ENCODE measurements at places on chromosomes 2 and 18.

- DNase-seq, result no peak
Measured at GRCh38 chr2:145091967-145092366, 572.0 kb upstream of the ZEB2 start.

DNA sequence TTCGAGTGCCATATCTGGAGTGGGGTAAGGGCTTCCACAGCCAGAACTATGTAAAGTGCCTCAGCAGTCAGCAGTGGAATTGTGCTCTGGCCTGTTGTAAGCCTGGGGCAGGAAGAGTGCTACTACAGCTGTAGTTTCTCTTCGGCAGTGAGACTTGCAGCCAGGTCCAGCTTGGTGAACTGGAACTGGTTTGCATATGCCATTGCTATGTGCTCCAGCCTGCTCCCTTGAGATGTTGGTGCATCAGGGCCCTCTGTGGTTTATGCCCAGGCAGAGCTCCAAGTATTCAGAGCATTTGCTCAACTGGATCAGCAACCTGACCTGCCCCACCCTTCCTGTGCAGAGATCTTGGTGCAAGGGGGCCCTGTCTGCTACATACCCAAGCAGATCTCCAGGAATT lies 47.8 kb downstream of the ZNF804A start:
- no peak for DNase-seq

DNA sequence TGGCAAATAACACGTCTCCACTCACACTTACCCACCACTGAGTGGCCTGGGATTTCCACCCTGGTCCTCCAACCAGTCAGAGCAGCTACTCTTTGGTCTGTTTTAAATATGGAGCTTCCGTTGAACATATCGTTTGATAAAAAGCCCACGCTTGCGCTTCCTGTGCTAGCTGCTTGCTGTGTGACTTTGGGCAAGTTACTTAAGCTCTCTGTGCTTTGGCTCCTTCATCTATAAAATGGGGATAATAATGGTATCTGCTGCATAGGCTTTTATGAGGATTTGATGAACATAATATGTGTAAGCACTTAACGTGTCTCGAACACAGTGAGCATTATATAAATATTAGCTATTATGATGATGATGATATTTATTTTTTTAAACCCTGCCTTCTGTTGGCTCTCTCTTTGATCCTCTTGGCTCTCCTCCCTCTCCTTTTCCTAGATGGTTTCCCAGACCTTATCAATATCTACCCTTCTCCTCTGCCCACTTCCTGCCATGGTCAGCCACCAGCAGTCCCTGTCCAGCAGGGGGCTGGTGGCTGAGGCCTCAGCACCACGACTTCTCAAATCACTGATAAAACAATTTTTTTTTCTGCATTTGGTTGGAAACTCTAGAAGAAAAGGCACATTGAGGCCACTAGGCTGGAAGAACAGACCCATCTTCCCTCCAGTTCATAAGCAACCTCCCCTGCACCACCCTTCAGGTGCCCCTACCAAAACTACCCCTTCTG lies 191.9 kb downstream of the LOXHD1 start:
- DNase-seq, result no peak

GRCh38 chr18:63152791-63153190 lies 166.8 kb downstream of the BCL2 start:
- no peak for DNase-seq

GRCh38 chr2:205752924-205753323 lies 70.6 kb downstream of the NRP2 start:
- no peak for DNase-seq

DNA sequence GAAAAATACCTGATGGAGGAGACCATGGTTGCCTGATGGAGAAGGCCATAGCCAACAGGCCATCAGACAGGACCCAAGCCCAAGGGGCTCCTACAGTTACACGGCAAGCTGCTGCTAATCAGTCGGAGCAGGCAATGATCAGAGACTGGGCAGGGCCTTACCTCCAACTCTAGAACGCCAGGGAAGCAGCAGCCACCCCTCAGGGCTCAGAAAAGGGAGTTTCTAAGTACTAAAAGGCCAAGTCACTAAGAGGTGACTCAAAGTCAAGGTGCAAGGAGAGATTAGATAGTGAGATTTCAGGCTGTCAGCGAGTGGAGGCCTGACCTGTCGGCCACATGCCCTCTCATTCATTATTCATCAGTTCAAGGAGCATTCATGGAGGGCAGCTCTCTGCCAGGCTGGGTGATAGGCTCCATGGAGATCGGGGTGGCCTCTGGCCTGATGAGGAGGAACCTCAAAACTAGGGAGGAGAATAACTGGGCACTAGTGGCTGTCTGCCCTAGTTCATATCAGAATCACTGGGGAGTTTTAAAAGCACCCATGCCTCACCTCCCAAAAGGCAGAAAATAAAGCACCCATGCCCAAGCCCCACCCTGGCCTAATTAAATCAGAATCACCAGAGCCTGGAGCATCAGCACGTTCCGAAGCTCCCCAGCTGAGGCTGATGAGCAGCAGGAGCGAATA lies 3.6 kb downstream of the VIL1 start:
- no peak for DNase-seq

- no peak for DNase-seq
Measured at GRCh38 chr2:402206-402605, 114.3 kb upstream of the ALKAL2 start.
